Prostate gland (tissue), 2 donors: ENCODE measurements at places on chromosomes 16 and 17.

GRCh38 chr17:32111141-32111771, 31.0 kb upstream of the RHOT1 start:
- DNase-seq, result peak; percentile 32

DNA sequence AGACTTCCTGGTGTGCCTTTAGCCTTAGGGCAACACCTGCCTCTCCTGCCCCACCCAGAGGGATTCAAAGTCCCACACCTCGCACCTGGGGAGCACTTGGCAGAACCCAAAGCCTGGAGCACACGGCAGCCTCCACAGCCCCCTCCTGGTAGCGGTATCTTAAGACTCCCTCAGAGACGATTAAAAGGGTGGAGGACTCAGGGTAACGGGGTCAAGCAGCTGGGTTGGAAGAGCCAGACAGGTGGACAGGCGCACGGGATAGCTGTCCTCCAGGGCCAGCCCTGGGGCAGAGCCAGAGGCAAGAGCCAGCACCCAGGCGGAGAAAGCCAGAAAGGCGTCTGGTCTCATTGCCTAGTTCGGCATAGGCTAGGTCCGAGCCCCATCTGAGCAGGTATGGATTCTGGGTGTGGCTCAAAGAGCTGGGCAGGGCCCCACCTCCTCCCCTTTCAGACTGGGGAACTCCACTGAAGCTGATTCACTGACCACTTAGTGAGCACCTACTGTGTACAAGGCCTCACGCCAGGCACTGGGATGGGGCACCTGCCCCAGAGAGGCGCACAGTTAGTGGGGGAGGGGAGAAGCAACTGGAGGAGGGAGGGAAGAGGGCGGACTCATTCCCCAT, 55.0 kb upstream of the MEAK7 start:
- no peak for DNase-seq

- DNase-seq, result no peak
Observed at GRCh38 chr17:42784811-42785592, 4.6 kb downstream of the WNK4 start.

GRCh38 chr16:80652441-80652840, 111.6 kb downstream of the DYNLRB2 start:
- no peak for DNase-seq

GRCh38 chr17:48915459-48916282, 7.5 kb downstream of the UBE2Z start:
- no peak for DNase-seq

- DNase-seq, result no peak
Observed at GRCh38 chr17:68605914-68606313, 4.7 kb upstream of the FAM20A start.

DNA sequence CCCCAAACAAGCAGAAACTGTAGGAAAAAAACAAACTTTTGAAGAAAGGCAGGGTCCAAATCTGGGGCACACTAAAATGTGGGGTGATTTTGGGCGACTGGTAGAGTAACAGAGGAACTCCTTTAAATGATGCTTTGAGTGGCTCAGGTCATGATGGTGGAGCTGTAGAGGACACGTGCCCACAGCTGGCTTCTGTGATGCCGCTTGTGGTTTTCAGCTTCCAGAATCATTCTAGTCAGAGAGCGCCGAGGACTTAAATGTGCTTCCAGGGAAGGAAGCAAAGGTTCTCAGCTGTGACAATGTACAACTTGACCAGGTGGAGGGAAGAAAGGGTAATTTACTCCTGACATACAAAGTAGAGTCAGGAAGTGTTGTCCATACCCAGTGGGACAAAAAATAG, 162.4 kb downstream of the LGALS9B start:
- DNase-seq, result no peak

DNA sequence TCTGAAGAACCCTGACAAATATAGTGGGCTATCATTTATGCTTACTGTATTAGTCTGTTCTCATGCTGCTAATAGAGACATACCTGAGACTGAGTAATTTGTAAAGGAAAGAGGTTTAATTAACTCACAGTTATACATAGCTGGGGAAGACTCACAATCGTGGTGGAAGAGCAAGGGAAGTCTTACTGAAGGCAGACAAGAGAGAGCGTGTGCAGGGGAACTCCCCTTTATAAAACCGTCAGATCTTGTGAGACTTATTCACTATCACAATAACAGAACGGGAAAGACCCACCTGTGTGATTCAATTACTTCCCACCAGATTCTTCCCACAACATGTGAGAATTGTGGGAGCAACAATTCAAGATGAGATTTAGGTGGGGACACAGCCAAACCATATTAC, 526.8 kb upstream of the GOT2 start:
- no peak for DNase-seq

DNA sequence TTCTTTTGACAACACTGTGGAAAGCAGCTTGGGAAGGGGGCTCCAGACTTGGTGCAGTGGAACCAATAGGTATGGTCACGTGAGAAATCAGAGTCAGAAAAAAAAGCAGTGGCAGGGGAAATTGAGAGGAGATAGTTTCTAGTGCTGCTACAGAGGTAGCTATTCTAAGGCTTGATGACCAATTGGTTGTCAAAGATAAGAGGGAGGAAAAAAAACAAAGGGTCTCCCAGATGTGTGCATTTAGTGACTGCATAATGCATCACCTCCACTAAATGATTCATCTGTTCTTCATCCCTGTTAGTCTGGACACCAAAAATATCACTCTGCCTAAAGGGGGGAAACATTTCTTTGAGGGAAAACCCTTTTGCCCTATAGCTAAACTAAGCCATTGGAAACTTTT, 56.5 kb downstream of the PIGL start:
- no peak for DNase-seq

DNA sequence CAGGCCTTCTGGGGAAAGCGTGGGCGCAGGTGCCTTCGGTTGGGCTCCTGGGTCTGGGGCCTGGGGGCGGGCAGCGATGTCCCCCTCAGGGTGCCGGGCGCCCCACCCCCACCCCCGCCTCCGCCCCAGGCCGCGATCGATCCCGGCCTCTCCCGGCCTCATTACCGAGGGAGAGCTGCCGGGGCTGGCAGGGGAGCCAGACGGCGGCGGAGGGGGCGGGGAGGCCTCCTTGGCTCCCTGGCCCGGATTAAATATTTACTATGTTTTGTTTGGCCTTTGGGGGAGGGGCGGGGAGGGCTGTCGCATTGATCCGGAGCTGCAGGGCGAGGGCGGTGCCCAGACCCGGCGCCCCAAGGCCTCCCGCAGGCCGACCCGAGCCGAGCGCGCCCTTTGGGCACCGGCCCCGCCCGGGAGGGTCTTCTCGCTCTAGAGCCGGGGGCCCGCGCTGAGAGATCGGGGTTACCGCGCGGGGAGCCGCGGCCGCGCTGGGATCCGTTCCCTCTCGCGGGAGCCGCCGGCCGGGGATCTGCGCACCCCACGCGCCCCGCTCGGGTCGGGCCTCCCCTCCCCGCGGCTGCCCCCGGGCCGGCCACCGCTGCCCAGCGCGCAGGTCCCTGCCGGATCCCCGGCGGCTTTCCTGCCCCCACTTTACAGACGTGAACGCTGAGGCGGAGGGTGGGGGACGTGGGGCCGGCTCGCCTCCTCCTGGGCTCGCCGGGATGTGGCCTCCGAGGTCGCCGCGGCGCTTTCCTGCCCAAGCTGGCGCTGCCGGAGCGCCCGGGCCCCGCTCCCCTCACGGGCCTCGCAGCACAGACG, 27.0 kb downstream of the RTN4RL1 start:
- DNase-seq, result peak; percentile 77

DNA sequence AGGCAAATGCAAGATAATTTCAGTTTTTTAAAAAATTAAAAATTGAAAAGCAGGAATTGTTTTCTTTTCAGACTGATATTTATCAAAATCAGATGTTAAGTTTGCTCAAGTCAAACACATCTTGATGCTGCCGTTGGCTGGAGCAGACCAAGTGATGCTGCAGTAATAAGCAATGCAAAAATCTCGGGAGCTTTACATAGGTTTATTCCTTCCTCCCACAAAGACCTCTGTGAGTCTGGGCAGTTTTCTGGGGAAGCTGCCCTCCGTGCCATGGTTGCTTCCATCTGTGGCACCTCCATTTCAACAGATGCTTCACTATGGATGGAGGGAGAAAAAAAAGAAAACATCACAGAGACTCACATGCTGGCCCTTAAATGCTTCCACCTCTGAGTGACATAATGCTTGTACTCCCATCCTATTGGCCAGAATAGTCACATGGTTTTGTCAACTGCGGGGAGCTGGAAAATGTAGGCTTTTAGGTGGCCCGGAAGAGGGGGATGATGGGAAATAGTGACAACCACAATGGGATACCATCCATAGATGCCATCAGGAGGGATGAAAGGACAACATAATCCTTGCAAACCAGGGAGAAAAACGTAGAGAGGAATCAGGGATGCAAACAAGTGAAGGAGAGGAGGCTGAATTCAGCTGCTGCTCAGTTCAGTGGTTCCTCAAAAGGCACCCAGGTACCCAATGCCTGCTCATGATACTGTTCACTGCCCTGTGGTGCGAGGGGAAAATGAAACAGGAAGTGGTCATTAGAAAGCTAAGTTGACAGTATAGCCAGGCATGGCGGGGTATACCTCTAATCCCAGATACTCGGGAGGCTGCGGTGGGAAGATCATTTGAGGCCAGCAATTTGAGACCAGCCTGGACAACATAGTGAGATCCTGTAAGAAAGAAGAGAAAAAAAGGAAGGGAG, 13.5 kb upstream of the ERCC4 start:
- DNase-seq, result no peak

DNA sequence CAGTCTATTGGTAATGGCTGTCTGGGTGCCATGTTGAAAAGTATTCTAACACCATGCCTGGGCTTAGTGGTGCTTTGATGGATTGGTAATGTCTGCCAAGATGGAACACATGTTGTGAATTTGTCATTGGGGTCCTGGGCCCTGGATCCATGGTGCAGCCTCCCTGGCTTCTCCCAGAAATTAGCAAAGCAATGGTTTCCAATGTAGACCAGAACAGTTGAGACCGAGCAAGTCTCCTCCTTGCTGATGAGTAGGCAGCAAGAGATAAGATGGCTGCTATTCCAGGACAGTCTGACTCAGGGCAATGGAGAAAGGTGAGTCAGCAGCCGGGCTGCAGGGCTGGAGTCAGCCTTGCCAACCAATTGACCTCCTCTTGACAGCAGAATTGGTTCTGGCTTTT, 30.8 kb downstream of the GPR139 start:
- no peak for DNase-seq

GRCh38 chr17:18141210-18141803, 32.8 kb downstream of the MYO15A start:
- peak; percentile 43 for DNase-seq

DNA sequence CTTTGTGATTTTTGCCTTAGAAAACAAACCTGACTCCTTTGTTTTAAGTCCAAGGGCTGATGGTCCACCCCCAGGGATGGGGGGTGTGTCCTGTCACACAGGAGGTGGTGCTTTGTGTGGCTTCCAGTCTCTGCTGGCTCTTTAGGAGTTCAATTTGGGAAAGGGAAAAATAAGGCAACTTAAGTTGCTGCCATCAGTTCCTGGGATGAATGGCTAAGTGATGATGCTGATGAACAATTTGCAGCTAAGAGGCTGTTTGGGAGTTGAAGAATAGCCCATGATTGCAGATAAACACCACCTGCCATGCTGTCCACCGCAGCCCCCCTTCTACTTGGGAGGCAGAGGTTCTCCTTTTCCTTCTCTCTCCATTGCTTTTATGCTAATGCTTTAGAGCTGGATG, 40.2 kb downstream of the ARL4D start:
- no peak for DNase-seq

- no peak for DNase-seq
Observed at GRCh38 chr16:87895641-87896141, 26.4 kb upstream of the SLC7A5 start.

- DNase-seq, result no peak
Observed at GRCh38 chr17:7709031-7709430, 4.0 kb downstream of the EFNB3 start.

DNA sequence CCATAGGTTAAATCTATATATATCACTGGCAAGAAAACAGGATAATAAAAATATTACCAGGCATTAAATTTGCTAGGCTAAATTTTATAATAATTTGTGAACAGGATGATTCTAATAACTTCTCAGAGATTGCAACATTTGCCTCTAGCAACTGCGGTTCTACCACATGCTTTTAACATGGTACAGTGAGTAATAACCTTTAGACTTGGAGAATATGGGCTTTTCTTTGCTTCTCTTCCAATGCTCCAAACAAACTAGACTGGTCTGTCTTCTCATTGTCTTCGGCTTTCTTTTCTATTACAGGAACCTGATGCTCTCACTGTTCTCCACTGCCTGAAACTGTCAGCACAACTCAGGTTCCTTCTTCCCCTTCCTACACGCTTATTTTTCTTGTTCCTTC, 80.6 kb downstream of the CA4 start:
- no peak for DNase-seq

- DNase-seq, result no peak
Observed at GRCh38 chr17:60154616-60155426, 5.0 kb downstream of the CA4 start.

DNA sequence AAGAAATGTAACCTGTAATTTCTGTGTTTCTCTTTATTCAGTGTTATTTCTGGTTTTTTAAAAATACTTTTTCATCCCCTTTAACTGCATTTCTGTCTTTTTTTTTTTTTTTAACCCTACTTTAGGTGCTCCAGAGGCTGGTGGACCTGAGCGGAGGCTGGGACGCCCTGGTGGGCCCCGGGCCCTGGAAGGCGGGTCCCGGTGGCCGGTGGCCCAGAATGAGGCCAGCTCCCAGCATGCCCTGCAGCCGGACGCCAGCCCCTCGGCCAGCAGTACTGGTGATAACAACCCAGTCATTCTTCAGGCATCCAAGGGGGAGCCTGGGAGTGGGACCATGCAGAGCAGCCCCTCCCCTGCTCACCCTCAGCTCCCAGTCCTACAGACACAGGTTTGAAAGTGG, 1.5 kb downstream of the SRCAP start:
- no peak for DNase-seq

- no peak for DNase-seq
Observed at GRCh38 chr17:31490019-31490650, 98.7 kb downstream of the RAB11FIP4 start.

- no peak for DNase-seq
Observed at GRCh38 chr17:39400547-39401411, 647 bp downstream of the FBXL20 start.
